ENCODE measurements at places on chromosomes 5 and 9.

- DNase-seq: peak; percentile 79
Observed at GRCh38 chr9:104743376-104743985, 4.0 kb upstream of the NIPSNAP3A start.

- DNase-seq: no peak
Observed at GRCh38 chr9:109600142-109600541, 102.0 kb upstream of the PTPN3 start.

GRCh38 chr5:168914491-168914890, 335.3 kb upstream of the PANK3 start:
- no peak for DNase-seq

GRCh38 chr9:127095411-127095810, 27.0 kb downstream of the ANGPTL2 start:
- no peak for DNase-seq

DNA sequence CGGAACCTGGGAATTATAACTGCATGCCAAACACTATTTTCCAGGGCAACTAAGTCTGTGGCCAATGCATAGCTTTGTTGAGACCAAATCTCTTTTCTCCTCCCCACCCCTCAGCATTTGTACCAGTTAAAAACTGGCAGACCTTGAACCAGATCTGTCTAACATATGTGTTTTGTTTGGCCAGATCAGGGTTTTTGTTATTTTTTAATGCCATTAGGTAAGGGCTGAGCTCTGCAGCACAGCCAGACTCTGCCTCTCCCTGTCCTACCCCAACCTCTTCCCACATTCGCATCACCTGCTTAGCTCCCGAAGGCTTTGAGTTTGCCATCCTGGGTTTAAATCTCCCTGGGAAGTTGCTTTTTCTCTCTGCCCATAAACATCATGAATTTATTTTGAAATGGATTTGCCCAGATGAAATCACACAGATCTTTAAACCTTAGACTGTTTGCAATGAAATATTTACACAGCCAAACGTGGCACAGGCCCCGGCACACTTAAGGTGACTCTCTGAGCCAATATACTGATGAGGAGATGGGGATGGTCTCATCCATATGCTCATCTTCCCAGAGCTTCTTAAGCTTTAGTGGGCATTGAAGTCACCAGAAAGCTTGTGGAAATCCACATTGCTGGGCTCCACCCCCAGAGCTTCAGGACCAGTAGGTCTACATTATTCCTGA, 54.0 kb upstream of the ALDH1B1 start:
- DNase-seq: no peak

DNA sequence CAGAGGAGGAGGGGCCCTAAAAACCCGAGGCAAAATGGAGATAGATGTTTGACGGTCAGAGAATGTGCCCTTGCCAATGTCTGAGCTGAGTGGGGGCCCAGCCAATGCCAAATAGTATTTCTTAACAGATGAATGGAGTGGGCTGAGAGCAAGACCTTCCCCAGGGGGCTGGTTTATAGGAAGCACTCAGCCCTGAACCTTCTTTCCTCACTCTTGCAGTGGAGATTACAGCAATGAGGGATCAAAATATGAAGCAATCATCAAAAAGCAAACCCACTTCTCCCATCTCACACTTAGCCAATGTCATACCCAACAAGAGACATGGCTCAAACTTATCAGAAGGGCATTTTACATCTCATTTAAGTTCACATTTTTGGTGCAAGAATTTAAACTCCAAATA, 350.3 kb downstream of the GADD45G start:
- DNase-seq: no peak

DNA sequence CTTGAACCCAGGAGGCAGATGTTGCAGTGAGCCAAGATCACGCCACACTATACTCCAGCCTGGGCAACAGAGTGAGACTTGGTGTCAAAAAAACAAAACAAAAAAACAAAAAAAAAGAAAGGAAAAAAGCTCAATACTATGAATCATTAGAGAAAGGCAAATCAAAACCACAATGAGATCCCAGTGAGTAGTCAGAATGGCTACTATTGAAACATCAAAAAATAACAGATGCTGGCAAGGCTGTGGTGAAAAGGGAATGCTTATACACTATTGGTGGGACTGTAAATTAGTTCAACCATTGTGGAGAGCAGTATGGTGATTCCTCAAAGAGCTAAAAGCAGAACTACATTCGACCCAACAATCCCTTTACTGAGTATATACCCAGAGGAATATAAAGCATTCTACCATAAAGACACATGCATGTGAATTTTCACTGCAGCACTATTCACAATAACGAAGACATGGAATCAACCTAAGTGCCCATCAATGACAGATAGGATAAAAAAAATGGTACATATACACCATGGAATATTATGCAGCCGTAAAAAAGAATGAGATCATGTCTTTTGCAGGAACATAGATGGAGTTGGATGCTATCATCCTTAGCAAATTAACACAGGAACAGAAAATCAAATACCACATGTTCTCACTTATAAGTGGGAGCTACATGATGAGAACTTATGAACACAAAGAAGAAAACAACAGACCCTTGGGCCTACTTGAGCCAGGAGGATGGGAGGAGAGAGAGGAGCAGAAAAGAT, 81.9 kb upstream of the ARRDC3 start:
- no peak for DNase-seq

DNA sequence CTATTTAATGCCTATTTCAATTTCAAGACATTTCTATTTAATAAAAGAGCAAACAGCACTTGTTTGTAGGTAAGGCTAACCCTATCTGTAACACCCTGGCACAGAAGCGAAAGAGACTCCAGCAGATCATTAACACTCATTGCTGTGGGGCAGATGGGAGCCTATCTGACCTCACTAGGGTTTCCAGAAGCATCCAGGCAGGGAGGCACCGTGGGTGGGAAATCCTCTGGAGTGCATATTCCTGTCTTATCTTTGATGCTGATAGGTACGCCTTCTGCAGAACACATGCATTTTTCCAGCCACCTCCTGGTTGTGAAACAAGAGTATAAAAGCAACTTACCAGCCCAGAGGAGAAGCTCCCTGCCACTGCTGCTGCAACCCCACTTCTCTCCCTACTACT, 233.7 kb downstream of the GLIS3 start:
- no peak for DNase-seq

GRCh38 chr9:89340332-89340731, 22.0 kb downstream of the SECISBP2 start:
- no peak for DNase-seq

Measured in CD4-positive, alpha-beta T cell treated with Interleukin-21 for 1 hour (primary cell).